ENCODE measurements at places on chromosomes 11 and 22.
A peak's percentile ranks its signal among the peaks of the same experiment; 100 is the strongest.

GRCh38 chr11:96122601-96123074 lies 198.7 kb upstream of the MTMR2 start:
- no peak for DNase-seq

DNA sequence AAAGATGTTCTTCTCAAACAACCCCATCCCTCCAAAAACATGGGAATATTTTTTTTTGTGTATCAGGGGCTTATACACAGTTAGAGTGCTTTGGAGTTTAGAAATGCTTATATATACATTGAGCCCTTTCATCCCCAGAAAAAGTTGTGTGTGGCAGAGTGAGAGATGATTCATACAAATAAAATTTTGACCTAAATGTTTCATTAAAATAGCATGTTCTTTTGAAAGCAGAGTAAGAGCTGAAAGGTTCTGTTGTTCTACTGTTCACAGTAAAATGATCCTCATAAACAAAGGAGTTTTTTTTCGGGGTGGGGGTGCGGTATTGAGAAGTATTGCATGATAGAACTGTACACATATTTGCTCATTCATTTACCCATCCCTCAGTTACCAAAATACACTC lies 512.4 kb downstream of the DLG2 start:
- no peak for DNase-seq

GRCh38 chr11:128415539-128415938 lies 171.8 kb downstream of the ETS1 start:
- no peak for DNase-seq

GRCh38 chr11:101553891-101554292 lies 29.9 kb downstream of the TRPC6 start:
- no peak for DNase-seq

- peak; percentile 24 for DNase-seq
Measured at GRCh38 chr22:39306456-39307361, 12.7 kb downstream of the RPL3 start.

DNA sequence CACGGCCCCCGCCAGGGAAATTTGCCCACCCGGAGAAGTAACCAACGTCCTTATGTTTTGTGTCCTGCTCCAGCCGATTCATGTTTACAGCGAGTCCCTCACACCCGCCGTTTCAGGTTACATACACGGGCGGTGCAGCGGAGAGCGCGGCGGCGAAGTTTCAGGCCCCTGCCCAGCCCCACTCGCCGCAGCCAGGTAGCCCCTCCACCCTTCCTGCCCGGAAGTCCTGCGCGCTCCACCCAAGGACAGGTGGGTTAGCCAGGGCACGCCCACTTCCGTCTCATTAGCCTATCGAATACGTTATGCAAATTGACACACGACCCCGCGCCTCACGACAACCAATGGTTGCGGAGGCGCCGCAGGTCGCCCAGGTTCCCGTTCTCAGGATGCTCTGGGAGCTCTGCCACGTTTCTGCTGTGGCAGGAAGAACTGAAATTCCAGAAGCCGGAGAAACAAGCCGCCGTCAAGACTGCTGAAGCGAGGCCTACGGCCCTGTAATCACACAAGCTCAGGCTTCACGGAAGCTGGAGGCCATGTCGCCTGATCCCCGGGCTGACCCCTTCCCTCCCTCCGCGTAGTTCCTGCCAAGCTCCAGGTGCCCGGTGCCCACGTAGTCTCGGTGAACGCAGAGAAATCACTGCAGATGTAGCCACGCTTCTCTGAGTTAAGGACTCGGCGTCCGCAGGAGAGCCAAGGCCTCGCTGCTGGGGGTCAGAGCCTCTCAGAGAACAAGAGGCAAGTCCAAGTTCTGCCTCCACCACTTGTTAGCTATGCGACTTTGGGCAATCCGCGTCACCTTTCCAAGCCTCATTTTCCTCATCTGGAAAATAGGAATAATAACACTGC lies 22.4 kb upstream of the MYH9 start:
- no peak for DNase-seq

DNA sequence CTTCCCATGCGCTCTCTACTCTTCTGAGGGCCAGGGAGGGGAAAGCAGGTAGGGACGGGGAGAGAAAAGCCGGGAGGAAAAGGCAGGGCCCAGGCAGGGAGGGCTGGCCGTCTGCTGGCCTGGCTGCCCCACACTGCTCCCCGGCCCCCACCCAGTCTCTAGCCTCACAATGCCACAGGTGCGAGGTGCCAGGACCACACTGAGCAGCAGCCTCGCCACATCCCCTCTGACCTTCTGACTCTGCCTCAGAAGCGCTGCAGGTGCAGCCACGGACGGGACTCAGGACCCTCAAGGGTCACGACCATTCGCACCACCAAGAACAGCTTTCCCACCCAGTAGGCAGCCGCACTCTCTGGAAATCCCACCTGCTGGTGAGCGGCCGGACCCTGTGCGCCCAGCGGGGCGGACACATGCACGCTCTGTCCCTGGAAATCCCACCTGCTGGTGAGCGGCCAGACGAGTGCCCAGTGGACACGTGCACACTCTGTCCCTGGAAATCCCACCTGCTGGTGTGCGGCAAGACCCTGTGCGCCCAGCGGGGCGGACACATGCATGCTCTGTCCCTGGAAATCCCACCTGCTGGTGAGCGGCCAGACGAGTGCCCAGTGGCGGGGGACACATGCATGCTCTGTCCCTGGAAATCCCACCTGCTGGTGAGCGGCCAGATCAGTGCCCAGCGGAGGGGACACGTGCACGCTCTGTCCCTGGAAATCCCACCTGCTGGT lies 20.1 kb downstream of the TOLLIP start:
- DNase-seq = no peak

DNA sequence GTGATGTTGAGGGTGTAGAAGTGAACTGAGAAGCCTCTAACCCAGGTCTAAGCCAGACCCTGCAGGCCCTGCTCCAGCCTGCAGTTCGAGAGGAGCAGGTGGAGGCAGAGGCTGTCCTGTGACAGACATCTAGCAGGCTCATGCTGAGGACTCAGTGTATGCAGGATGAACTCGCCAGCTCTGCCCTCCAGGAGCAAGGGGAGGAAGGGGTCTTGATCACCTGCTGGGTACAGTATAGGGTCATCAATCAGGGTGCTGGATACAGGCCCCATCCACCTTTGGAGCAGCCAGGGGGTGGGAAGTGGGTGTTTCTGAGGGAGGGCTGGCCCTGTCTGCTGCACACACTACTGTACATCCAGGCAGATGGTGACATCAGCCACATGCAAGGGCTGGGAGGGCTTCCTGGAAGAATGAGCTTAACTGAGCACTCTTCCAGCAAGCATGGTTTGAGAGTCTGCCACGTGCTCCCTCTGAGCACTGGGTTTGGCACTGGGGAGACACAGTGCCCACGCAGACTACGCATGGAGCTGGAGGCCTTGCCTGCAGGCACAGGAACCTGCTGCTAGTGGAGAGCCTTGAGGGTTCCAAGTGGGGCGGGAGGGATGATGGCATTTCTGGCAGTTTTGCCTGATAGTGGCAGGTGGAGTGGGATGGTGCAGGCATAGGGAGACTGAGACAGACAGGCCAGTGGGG lies 9.2 kb downstream of the MAPK8IP1 start:
- DNase-seq = no peak

DNA sequence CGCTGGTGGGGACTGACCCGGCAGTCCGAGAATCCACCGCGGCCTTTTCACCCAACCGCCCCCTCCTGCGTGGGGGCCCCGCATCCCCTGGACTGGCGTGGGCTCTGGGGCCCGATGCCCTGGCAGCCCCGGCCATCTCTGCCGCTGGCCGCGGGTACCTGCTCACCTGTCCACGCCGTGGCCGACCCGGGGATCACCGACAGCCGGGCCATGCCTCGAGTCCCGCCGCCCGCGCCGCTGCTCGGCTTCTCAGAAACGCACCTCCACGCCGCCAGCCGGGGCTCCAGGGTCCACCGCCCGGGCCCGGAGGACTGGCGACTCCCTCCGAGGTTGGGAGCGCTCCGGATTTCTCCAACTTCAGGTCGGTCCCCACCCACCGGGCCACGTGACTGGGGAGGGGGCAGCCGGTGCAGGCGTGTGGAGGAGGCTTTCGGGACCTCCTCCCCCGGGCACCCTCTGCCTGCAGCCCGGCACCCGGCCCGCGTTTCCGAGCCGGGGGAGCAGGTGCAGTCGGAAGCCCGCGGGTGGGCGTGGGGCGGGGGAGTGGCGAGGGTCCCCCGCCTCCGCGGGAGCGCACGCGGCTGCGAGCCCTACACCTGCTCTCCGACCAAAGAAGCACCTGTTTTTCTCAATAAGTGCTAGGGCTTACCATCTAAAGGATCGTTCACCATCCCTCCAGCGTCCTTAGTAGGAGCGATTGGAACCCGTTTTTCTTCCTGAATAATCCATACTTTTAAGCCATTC lies 554 bp upstream of the NRIP3 start:
- DNase-seq = peak; percentile 5

DNA sequence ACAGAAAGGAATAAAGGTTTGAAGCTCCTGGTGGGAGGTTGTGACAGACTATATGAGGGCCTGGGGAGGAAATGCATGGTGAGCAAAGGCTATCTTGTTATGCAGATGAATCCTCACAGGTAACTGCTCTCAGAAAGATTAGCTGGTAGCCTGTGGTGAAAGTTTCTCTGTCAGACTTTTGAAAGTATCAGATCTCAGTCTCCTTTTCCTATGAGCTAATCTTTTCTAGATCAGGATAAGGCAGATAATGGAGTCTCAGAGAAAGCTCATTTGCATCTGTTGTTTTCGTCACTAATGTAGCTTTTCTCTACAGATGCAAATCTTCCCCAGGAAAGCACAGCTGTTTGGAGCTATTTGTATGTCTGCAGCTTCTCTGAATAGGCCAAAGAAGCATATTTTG lies 21.0 kb upstream of the OR6X1 start:
- no peak for DNase-seq

GRCh38 chr11:93322207-93322606 lies 8.3 kb upstream of the DEUP1 start:
- no peak for DNase-seq

GRCh38 chr22:35638410-35638809 lies 9.8 kb upstream of the APOL6 start:
- DNase-seq = no peak

DNA sequence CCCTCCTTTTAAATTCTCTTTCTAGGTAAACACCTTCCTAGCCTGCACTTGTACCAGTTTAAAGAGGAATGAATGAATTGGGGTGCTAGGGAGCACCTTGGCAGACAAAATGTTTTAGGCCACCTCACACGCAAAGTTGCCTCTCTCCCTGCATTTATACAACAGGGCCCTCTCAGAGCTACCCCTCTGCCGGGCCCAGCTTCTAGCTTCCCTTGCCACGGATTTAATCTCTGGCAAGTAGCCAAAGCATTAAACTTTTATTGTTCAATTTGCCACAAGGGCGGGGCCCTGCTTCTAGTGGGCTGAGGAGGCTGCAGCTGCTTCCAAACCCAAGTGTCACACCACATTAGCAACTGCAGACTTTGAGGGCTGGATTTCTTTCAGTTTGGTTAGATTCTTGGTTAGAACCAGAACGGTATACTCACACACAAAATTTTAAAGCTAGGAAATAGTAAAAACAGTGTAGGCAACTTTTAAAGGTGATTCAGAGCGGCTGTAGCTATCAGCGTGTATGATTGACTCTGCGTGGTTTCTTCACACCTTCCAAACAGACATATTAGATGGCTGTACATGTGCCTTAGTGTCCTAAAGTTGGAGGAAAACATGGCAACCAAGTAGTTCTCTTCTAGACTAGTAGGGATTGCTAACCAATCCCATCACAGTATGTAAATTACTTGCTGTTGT lies 6.5 kb downstream of the KREMEN1 start:
- DNase-seq = no peak

GRCh38 chr11:128399251-128400121 lies 187.9 kb downstream of the ETS1 start:
- no peak for DNase-seq

DNA sequence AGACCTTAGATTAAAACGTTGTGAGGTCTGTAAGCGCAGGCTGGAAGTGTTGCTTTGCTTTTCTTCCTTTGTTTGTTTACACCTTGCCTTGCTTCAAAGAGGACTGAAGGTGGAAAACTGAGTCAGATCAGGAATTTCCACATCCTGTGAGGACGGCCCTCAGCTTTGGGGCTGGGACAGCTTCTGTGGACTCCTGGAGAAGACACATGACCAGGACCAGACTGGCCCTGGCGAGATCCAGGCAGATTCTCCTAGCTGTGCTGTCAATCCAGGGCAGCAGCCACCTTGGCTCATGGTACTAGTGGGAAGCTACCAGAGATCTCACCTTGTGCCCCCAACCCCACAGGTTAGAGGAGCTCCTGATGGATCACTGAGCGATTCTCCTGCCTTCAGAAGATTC lies 1461.9 kb downstream of the TBC1D22A start:
- DNase-seq = no peak

DNA sequence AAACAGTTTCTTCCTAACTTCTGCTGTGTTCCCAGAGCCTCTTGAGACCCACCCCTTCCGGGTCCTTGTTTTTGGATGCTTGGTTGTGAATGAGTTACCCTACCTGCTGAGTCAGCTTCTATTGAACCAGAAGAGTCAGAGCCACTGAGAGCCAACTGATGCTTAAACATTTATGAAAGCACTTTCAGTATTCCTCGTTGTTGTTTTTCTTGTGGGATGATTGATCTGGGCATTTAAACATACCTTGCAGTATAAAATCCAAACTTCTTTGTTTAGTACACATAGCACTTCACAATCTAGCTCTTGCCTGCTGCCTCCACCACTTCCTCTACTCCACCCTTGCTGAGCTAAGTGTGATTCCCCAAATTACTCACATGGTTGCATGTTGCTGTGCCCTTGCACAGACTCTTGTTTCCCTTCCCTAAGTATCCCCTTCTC lies 5.5 kb downstream of the PRSS23 start:
- peak; percentile 5 for DNase-seq

GRCh38 chr11:75873417-75874221 lies 58.6 kb downstream of the UVRAG start:
- DNase-seq = no peak

GRCh38 chr11:123060277-123061000 lies 1.5 kb downstream of the HSPA8 start:
- no peak for DNase-seq

DNA sequence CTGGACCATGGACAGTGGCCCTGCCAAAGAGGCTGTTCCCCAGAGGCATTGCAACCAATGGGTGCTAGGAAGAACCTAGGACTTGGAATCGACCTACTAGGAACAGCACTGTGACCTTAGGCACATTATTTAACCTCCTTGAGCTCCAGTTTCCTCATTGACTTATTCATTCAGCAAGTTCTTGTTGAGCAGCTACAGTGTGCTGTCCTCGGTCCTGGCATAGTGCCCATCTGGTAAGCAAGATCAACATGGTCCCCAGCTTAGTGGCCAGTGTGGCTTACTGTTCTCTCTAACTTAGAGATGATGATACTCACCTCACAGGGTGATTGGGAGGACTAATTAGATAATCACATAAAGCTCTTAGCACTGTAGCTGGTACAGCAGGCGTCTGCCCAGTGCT lies 8.2 kb downstream of the ABCG4 start:
- no peak for DNase-seq

- DNase-seq = no peak
Measured at GRCh38 chr22:38452373-38453065, 2.5 kb downstream of the KCNJ4 start.
